ENCODE measurements at places on chromosomes 4 and X.
A peak's percentile ranks its signal among the peaks of the same experiment; 100 is the strongest.

DNA sequence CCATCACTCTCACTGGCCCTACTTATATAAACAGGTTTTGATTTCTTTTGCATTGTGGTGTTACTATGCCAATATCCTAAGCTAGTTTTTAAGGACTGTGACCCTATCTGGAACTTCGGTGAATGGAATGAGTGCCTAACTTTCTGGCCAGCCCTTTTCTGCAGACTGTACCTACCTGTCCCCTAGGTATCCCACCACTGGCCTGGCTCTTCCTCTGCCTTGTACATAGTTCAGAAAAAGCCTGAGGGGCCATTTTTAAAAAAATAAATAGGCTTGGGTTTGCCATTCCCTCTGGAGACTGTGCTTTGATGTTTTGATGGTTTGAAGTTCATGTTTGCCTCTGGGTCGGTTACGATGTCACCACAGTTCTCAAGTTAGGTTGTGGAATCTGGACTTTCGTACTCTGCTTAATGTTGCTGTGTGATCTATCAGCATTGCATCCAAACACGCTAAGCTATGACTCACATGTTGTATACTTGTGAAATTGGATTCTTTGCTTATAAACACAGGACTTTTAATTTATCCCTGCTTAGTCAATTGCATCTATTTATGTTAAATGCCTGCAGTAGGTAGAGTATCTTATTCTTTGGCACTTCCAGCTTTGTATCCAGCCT, 182.0 kb downstream of the ANKRD50 start:
- no peaks in the 10 kb centered on the region for H3K27me3 ChIP-seq
- no peaks in the 10 kb centered on the region for H3K4me1 ChIP-seq
- no peak for DNase-seq
- no peak overlapping the region for H3K27ac ChIP-seq

DNA sequence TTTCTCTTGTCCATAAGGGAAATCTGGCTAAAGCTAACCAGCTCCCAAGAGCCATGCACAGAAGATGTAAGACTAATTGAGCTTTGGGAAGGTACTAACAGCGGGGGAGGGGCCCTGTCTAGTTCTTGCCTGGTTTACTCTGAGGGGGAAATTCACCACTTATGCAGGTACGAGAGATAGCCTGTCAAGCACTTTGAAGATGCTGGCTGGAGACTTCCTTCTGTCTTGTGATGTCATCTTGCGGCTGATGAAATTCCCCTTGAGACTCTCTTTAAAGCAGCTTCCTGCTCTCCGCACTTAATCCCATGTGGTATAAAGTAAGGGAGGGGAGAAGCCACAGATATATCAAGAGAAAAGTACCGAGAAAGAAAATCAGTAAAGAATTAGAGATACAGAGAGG, 345.3 kb downstream of the MAPK10 start:
- DNase-seq: peak; percentile 2
- H3K4me3 ChIP-seq: no peak overlapping the region

DNA sequence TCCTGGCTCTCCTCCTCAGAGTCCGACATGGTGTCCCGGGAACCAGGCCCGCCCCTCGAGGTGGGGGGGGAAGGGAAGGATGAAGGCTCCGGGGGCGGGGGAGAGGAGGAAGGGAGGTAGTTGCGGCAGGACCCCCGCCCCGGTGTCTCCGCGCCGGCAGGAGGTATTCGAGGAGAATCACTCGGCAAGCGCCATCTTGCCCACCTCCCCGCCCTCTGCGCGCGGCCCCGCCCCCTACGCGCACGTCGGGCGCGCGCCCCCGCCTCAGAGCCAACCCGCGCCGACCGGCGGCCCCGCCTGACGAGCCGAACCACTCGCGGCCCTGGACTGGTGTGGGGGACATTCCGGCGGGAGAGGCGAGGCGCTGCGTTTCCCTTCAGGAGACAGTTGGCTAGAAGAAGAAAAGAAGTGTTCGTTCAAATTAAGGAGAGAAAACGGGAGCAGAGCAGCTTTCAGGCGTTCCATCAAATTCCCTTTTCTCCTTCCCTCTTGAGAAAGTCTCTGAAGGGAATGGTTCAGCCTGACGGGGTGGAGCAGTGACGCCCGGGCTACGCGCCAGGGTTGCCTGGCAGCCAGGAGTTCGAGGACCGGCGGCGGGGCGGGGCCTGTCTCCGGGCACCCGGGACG, at the start of gene RAB28:
Gene RAB28, minus strand, starts transcription at position 219 of the 627 bp plus-strand sequence.
- no peak within 1 kb of the TSS for H3K27ac ChIP-seq
- peak; percentile 76 for DNase-seq
- H3K36me3 ChIP-seq: no peaks in the 10 kb centered on the region
- peak within 1 kb of the TSS; percentile 91 for H3K4me3 ChIP-seq
- no peaks in the 10 kb centered on the region for H3K27me3 ChIP-seq

DNA sequence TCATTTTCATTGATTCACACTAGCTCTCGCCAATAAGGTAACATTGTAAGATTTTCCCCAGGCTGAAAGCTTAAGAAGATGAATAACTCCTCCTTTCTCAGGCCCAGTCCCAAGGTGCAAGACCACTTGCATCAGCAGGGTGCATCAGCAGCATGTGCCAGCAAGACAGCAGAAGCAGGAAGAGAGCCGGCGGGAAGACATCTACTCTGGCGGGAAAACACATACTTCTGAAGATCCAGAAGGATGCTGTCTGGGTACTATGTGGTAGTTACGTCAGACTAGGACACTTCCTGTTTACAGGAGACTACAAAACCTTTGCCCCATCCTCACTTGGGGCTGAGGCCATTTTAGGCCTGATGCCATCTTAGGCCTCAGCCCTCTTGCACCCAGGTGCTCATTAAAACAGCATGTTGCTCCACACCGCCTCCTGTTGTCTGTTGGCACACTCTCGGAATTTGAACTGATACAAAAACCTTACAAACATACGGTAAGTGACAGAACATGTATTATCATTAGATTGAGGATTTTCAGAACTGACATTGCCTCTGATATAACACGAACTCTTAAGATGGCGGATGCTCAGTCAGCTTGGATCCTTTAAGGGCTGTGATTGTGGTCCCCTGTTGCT, 886.5 kb upstream of the EPHA5 start:
- no peaks in the 10 kb centered on the region for H3K27me3 ChIP-seq
- DNase-seq: no peak
- no peak overlapping the region for H3K4me3 ChIP-seq
- no peak overlapping the region for H3K27ac ChIP-seq

DNA sequence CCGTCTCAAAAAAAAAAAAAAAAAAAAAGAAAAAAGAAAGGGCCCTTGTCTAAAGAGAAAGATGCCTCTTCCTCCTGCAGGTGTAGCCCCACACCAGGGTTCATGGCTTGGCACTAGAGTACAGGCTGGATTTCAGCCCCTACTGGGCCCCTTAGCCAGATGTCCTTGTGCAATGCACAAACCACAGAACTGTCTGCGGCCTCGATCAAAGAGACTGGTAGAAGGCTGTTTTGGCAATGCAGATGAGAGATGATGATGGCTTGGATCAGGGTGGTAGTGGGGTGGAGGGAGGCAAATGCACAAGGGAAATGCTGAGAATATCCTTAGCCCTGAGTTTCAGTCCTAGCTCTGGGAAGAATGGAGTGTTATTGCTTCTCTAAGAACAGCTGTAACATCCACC, 26.5 kb upstream of the TSR2 start:
- H3K4me3 ChIP-seq: no peak overlapping the region

DNA sequence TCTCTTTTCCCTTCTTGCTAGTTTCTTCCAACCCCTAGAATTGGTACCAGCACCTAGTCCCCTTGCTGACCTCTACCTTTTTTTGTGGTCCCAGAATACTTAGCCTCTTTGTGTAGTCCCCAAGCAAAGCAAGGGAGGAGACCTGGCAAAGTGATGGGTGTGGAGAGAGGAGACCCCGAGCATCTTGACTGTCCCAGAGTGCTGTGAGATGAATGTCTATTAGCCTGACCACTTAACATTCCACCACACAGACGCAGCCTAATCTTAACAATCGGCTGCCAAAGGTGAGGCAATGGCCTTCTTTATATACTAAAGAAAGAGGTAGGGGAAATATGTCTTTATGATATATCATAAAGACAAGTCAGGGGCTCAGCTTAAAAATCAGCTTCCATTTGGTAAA, 55.9 kb downstream of the TRIM2 start:
- H3K4me1 ChIP-seq: peaks cover 8% of the 10 kb centered on the region
- H3K27me3 ChIP-seq: no peaks in the 10 kb centered on the region
- no peak for DNase-seq
- no peak overlapping the region for H3K4me3 ChIP-seq
- H3K27ac ChIP-seq: no peak overlapping the region

- H3K36me3 ChIP-seq: no peaks in the 10 kb centered on the region
- no peak for DNase-seq
- H3K27ac ChIP-seq: no peak overlapping the region
- peaks cover 12% of the 10 kb centered on the region for H3K27me3 ChIP-seq
Observed at GRCh38 chrX:120021927-120022326, 55.6 kb downstream of the RHOXF2B start.

DNA sequence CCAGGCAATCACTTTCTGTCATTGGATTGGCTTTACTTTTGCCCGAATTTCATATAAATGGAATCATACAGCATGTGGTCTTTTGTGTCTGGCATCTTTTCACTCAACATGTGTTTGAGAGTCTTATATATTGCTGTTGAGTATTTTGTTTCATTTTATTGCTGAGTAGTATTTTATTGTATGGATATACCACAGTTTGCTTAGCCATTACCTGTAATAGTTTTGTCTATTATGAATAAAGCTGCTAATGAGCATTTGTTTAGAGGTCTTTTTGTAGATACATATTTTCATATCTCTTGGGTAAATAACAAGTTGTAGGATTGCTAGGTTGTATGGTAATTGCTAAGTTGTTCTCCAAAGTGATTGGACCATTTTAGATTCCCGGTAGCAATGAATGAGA, 105.7 kb downstream of the WWC2 start:
- H3K36me3 ChIP-seq: 0 out of 2 replicates have a peak, but pooled peaks cover 2% of the 10 kb centered on the region
- H3K27ac ChIP-seq: no peak overlapping the region
- no peak for DNase-seq
- no peak overlapping the region for H3K4me3 ChIP-seq
- no peaks in the 10 kb centered on the region for H3K27me3 ChIP-seq

DNA sequence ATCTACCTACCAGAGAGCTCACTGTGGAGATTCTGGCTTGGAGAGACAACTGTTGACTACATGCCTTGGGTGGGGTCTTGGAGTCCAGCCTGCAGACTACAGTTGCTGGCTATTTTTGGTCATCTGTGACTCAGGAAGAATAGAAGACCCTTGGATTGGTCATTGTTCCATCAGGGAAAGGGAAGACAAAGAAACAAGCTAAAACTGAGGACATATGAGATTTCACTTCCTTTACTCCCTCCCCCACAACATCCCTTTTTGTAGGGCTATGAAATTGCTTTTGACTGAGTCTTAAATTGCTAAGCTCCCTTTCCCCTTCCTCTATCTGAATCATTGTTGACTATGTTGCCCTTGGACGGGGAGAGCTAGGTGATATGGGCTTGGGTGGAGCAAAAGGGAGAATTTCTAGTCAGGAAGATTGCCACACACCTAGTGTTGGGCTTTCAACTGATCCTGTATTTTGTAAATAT, 11.7 kb downstream of the MSN start:
- no peaks in the 10 kb centered on the region for H3K27me3 ChIP-seq
- no peak for DNase-seq
- no peaks in the 10 kb centered on the region for H3K36me3 ChIP-seq
- H3K4me1 ChIP-seq: no peaks in the 10 kb centered on the region
- H3K27ac ChIP-seq: no peak overlapping the region

DNA sequence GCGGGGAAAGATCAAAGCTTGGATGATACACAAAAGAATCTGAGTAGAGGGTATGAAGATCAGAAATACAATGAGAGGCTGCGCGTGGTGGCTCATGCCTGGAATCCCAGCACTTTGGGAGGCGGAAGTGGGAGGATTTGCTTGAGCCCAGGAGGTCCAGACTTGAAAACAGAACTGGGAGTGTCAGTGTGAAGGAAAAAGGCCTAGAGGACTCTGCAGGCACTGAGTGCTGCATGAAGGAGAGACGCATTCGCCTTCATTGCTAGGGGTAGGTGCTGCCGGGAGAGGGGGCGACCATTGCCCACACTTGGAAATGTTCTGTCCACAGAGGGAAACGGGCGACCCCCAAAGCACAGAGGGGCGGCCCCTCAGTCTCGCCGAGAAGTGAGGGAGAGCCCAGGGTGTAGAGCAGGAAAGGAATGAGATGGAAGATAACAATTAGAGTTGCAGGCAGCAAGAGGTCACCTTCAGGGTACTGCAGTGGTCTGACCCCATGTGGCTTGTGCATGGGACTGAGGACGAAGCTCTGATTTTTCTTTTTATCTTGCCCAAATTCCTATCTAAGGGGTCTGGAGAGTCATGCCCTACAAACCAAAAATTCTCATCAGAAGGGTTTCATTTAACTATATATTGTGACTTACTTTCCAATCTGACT, 31.8 kb upstream of the ARSD start:
- H3K4me1 ChIP-seq: no peaks in the 10 kb centered on the region
- no peaks in the 10 kb centered on the region for H3K27me3 ChIP-seq
- no peak for DNase-seq
- no peak overlapping the region for H3K4me3 ChIP-seq
- no peak overlapping the region for H3K27ac ChIP-seq

DNA sequence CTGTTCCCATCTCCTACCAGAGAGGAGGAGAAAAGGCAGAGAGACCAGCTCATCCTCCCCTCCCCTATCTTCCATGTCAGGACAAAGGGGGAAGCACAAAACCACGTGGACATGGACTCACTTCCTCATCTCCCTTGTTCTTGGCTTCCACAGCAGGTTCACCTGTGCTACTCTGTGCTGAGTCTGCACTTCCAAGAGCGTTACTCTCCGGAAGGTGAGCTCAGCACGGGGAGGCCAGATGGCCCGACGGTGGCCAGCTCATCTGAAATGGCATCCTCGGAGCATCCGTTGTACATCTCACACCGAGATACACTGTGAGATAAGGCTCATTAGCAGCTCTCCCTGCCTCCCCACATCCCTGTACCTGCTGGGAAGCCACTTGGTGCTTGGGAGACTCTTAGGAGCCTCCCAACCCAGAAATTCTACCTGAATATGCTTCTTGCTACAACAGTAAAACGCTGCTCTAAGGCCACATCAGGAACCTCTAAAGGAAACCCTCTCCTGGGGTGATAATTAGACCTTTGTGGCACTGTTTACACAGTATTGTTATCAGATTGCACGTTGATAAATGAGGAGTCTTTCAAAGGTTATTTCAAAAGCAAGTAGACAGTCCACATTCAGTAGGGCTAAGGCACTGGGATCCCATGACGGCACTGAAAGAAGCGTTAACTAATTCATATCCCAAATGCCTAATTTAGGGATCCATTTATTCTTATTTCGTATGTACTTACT, 19.4 kb downstream of the LGI2 start:
- DNase-seq: no peak
- no peaks in the 10 kb centered on the region for H3K4me1 ChIP-seq
- no peak overlapping the region for H3K4me3 ChIP-seq
- 0 out of 2 replicates have a peak, but pooled peaks cover 2% of the 10 kb centered on the region for H3K36me3 ChIP-seq
- H3K27me3 ChIP-seq: no peaks in the 10 kb centered on the region
- H3K27ac ChIP-seq: no peak overlapping the region
